ENCODE measurements at places on chromosomes 5 and 9.
A peak's percentile ranks its signal among the peaks of the same experiment; 100 is the strongest.

- H3K36me3 ChIP-seq = no peaks in the 10 kb centered on the region
- H3K4me1 ChIP-seq = peaks cover 5% of the 10 kb centered on the region
- no peaks in the 10 kb centered on the region for H3K27me3 ChIP-seq
- no peak overlapping the region for H3K27ac ChIP-seq
- no peak for DNase-seq
Observed at GRCh38 chr5:6808462-6808861, 95.2 kb downstream of the TENT4A start.

GRCh38 chr5:55338810-55339243 is 31.0 kb downstream of the MTREX start:
- no peak overlapping the region for H3K4me3 ChIP-seq
- peaks cover 52% of the 10 kb centered on the region for H3K36me3 ChIP-seq
- H3K27ac ChIP-seq = no peak overlapping the region
- no peaks in the 10 kb centered on the region for H3K27me3 ChIP-seq
- peak; percentile 31 for DNase-seq

DNA sequence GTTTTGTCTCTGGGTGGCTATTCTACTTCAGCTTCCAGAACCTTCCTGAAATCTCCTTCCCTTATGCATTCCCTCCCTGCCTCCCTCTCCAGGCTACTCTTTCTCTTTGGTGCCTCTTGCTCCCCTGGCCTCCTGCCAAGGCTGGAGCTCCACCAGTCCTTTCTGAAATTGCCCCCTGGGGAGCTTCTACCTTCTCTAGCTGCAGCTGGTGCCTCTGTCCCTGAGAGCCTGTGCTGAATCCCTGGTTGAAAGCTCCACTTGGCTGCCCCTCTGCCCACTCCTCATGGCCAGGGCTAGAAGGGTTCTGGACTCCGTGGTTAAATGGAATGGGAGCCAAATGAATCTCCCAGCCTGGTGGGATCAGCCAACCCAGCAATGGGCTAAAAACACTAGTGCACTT is 80.1 kb downstream of the COL15A1 start:
- H3K27ac ChIP-seq = peak overlapping the region; percentile 5
- no peak for DNase-seq
- H3K27me3 ChIP-seq = no peaks in the 10 kb centered on the region
- H3K4me3 ChIP-seq = no peak overlapping the region
- peaks cover 25% of the 10 kb centered on the region for H3K36me3 ChIP-seq
- no peaks in the 10 kb centered on the region for H3K4me1 ChIP-seq

- H3K4me3 ChIP-seq = no peak overlapping the region
- H3K36me3 ChIP-seq = no peaks in the 10 kb centered on the region
- no peaks in the 10 kb centered on the region for H3K4me1 ChIP-seq
- no peaks in the 10 kb centered on the region for H3K27me3 ChIP-seq
- DNase-seq = no peak
Observed at GRCh38 chr9:9920425-9921060, 692.3 kb downstream of the PTPRD start.

- no peaks in the 10 kb centered on the region for H3K27me3 ChIP-seq
- H3K27ac ChIP-seq = no peak within 1 kb of the TSS
- no peaks in the 10 kb centered on the region for H3K36me3 ChIP-seq
Observed at GRCh38 chr5:97142521-97143254, at the start of gene LIX1. LIX1 (minus strand) TSS chr5:97142611; CDS start chr5:97142576, 35 bp downstream.

DNA sequence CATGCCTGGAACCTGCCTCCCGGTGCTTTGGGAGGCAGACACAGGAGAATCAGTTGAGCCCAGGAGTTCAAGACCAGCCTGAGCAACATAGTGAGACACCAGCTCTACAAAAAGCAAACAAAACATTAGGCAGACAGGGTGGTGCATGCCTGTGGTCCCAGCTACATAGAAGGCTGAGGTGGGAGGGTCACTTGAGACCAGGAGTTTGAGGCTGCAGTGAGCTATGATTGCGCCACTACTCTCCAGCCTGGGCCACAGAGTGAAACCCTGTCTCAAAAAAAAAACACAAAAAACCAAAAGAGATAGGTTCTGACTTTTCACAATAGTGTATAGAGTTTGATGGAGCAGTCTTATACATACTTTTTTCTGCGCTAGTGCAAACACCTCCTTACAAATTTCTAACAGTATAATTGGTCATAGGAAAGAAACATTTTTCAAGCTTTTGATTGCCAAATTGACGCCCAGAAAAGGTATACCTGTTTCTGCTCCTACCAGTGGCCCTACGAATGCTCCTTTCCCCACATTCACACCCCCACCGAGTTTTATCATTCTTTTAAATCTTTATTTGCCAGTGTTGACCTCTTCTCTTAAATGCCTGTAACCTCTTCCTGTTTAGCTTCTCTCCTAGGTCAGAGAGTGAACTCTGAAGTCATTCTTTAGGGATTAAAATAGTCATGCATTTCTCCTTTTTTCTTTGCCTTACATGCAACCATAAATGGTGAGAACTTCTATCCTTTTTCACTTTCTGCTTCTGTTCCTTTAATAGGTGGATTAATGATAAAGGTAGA is 7.5 kb downstream of the DOCK8 start:
- H3K4me1 ChIP-seq = no peaks in the 10 kb centered on the region
- no peak overlapping the region for H3K4me3 ChIP-seq
- no peaks in the 10 kb centered on the region for H3K27me3 ChIP-seq

DNA sequence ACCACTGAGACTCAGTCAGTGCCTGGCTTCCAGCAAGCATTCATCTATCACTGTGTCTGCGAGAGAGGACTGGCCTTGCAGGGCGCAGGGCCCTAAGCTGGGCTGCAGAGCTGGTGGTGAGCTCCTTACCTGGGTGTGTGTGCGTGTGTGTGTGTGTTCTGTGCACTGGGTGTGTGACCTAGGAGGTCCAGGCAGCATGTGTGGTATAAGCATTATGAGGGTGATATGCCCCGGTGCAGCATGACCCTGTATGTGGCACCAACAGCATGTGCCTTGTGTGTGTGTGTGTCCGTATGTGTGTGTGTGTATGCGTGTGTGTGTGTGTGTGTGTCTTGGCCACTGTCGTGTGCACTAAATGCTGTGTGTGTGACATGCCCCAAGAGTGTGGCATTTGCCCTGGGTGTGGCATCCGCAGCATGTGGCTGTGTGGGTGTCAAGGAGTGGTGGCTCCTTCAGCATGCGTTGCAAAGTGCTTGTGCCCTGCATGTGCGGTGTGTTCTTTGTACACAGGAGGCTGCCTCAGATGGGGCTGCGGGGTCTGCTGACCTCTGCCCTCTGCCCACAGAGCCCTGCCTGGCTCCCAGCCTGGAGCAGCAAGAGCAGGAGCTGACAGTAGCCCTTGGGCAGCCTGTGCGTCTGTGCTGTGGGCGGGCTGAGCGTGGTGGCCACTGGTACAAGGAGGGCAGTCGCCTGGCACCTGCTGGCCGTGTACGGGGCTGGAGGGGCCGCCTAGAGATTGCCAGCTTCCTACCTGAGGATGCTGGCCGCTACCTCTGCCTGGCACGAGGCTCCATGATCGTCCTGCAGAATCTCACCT is 3.3 kb downstream of the FGFR4 start:
- no peak overlapping the region for H3K4me3 ChIP-seq
- DNase-seq = no peak
- H3K27ac ChIP-seq = no peak overlapping the region
- peaks cover 16% of the 10 kb centered on the region for H3K27me3 ChIP-seq
- no peaks in the 10 kb centered on the region for H3K36me3 ChIP-seq

GRCh38 chr5:18483451-18483850 is 849.2 kb downstream of the TAF11L14 start:
- DNase-seq = no peak
- no peaks in the 10 kb centered on the region for H3K27me3 ChIP-seq
- no peaks in the 10 kb centered on the region for H3K36me3 ChIP-seq
- H3K27ac ChIP-seq = no peak overlapping the region
- no peaks in the 10 kb centered on the region for H3K4me1 ChIP-seq
- H3K4me3 ChIP-seq = no peak overlapping the region

- H3K4me1 ChIP-seq = peaks cover 48% of the 10 kb centered on the region
- no peaks in the 10 kb centered on the region for H3K27me3 ChIP-seq
- no peak overlapping the region for H3K4me3 ChIP-seq
- no peaks in the 10 kb centered on the region for H3K36me3 ChIP-seq
Observed at GRCh38 chr5:10486511-10487344, 45.0 kb downstream of the ROPN1L start.

DNA sequence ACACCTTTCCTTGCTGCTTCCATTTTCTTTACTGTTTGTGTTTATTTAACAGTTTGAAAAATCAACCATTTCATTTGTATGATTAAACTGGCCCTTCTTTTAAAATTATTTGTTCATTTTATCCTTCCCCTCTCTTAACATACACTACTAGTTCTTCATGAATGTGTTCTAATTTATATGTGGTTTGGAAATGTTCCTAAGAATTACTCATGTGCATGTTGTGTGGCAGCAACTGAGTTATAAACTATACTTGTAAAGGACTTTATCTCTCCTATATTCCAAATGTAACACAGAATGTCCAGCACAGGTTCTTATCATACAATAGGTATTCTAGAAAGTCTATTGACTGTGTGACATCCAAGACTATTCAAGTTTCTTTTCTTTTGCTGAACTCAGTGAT is 358.2 kb upstream of the MEF2C start:
- no peaks in the 10 kb centered on the region for H3K4me1 ChIP-seq
- no peaks in the 10 kb centered on the region for H3K27me3 ChIP-seq
- no peak for DNase-seq
- no peaks in the 10 kb centered on the region for H3K36me3 ChIP-seq
- H3K27ac ChIP-seq = no peak overlapping the region

- H3K4me3 ChIP-seq = no peak overlapping the region
- peak overlapping the region; percentile 50 for H3K27ac ChIP-seq
- H3K27me3 ChIP-seq = no peaks in the 10 kb centered on the region
- DNase-seq = no peak
- no peaks in the 10 kb centered on the region for H3K36me3 ChIP-seq
Observed at GRCh38 chr9:105154723-105155191, 89.7 kb upstream of the SLC44A1 start.

GRCh38 chr5:76855961-76856360 is 6.1 kb downstream of the S100Z start:
- no peaks in the 10 kb centered on the region for H3K27me3 ChIP-seq
- no peaks in the 10 kb centered on the region for H3K36me3 ChIP-seq
- no peak overlapping the region for H3K27ac ChIP-seq
- H3K4me3 ChIP-seq = peak overlapping the region; percentile 17
- no peak for DNase-seq
- peaks cover 9% of the 10 kb centered on the region for H3K4me1 ChIP-seq

DNA sequence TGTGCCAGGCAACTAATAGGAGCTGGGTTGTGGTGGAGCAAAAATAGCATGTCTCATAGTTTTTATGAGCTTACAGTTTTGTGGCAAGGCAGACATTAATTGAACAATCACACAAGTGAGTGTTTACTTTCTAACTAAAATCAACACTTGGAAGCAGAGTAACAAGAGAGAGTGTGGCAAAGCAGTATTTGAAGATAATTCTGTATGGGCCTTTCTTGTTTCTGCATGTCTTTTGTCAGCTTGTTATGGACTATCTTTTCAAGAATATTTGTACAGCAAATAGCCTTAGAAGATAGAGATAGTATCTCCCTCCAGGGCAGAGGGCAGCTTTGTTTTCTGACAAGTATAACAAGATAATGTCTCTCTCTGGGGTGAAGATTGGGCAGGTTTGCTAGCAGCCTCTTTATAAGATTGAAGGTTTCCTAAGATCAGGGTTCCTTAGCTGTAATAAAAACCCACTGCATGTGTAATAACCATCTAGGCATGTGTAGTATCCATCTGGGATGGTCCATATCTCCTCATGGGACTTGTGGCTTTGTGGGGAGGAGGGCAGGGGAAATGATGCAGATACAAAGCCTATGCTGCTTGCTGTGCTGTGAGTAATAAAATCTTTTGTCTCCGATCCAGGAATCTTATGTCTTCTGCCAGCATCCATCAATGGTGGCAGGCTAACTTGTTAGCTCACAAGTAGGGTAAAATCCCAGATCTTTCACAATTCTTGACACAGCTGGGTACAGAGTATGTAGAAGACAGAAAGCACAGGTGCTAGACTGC is 479.9 kb downstream of the KDM4C start:
- H3K27ac ChIP-seq = no peak overlapping the region
- no peak for DNase-seq
- H3K4me1 ChIP-seq = no peaks in the 10 kb centered on the region
- no peak overlapping the region for H3K4me3 ChIP-seq

DNA sequence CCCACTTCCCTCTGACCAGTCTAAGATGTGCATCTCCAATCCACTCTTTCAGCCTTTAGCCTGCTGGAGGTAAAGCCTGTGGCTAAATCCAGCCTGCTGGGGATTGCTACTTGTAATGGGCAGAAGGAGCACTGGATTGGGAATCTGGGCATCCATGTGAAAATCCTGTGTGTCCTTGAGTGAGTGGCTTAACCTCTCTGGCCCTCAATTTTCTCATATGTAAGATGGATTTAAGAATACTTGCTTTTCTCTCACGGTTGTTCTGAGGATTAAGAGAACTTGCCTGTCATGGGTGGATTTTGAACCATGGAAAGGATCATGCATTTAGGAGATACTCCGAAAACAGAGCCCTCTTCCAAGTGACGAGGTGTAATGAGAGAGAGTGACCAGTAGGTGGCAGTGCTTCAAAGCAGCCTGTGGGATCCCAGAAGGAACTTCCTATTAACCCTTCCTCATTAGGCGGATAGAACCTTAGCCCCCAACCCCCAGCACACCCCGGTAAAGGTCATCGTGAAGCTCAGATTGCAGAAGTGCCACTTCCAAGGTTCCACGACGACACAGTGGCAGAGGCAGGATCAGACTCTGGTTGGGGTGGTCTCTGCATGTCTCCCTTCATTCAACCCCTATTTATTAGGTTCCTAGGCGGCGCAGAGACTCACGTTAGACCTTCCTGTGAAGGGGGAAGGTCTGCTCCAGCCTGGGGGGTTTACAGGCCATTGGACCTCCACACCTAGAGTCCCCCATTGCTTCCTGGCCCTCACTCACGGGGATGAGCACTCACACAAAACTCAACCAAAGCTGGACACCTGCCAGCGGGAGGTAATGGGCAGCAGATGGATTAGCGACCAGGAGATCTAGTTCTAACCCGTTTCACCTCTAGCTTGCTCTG is 68.7 kb upstream of the ZNF618 start:
- no peak overlapping the region for H3K4me3 ChIP-seq
- H3K36me3 ChIP-seq = no peaks in the 10 kb centered on the region
- no peak overlapping the region for H3K27ac ChIP-seq
- no peaks in the 10 kb centered on the region for H3K4me1 ChIP-seq
- peak; percentile 43 for DNase-seq
- H3K27me3 ChIP-seq = peaks cover 9% of the 10 kb centered on the region

GRCh38 chr5:178535299-178536175 is 54.7 kb downstream of the COL23A1 start:
- H3K4me1 ChIP-seq = peaks cover 7% of the 10 kb centered on the region
- no peak overlapping the region for H3K4me3 ChIP-seq
- no peaks in the 10 kb centered on the region for H3K36me3 ChIP-seq
- H3K27me3 ChIP-seq = no peaks in the 10 kb centered on the region
- peak; percentile 63 for DNase-seq

GRCh38 chr9:91655658-91656057 is 232.0 kb upstream of the NFIL3 start:
- H3K4me3 ChIP-seq = no peak overlapping the region
- H3K27me3 ChIP-seq = no peaks in the 10 kb centered on the region
- H3K27ac ChIP-seq = no peak overlapping the region
- no peak for DNase-seq
- H3K36me3 ChIP-seq = no peaks in the 10 kb centered on the region
- no peaks in the 10 kb centered on the region for H3K4me1 ChIP-seq

GRCh38 chr9:137461663-137462395 is 2.7 kb upstream of the NSMF start:
- peaks cover 3% of the 10 kb centered on the region for H3K36me3 ChIP-seq
- H3K4me1 ChIP-seq = peaks cover 13% of the 10 kb centered on the region
- no peak overlapping the region for H3K4me3 ChIP-seq
- H3K27me3 ChIP-seq = no peaks in the 10 kb centered on the region

GRCh38 chr9:111940697-111941096 is 44.1 kb downstream of the UGCG start:
- peaks cover 8% of the 10 kb centered on the region for H3K4me1 ChIP-seq
- no peak overlapping the region for H3K27ac ChIP-seq
- H3K4me3 ChIP-seq = no peak overlapping the region
- no peaks in the 10 kb centered on the region for H3K27me3 ChIP-seq
- no peaks in the 10 kb centered on the region for H3K36me3 ChIP-seq
- no peak for DNase-seq

GRCh38 chr5:74492230-74492629 is 148.3 kb downstream of the ENC1 start:
- H3K4me1 ChIP-seq = no peaks in the 10 kb centered on the region
- H3K4me3 ChIP-seq = no peak overlapping the region
